ENCODE measurements at places on chromosomes 7 and 10. TPM values are rescaled to one million over a fixed set of nuclear protein-coding genes. Genes with fewer than 3 reads are reported as not detected.

DNA sequence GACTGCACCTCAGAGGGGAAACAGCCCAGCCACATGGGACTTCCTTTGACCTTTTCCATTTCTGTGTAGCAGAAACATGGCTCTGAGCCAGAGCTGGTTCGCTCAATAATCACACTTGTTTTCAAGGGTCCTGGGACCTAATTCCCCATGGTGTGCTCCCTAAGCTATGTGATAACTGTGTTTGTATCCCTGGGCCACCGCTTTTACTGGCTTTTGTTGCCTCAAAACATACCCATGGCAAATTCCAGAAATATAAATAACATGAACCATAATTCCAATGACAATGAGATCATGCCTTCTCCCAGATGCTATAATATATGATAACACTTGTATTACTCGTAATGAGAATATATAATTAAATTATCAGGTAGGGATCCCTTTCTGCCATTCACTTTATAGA lies 196.4 kb downstream of the GFRA1 start:
- no peaks in the 10 kb centered on the region for H3K4me1 ChIP-seq
- no peaks in the 10 kb centered on the region for H3K36me3 ChIP-seq
- no peaks in the 10 kb centered on the region for H3K27me3 ChIP-seq
- no peak overlapping the region for H3K4me3 ChIP-seq

GRCh38 chr10:79210672-79211071 lies 136.6 kb upstream of the PPIF start:
- H3K27ac ChIP-seq, result no peak overlapping the region
- peaks cover 100% of the 10 kb centered on the region for H3K36me3 ChIP-seq
- H3K4me3 ChIP-seq, result no peak overlapping the region
- H3K27me3 ChIP-seq, result no peaks in the 10 kb centered on the region
- DNase-seq, result no peak

- no peak overlapping the region for H3K27ac ChIP-seq
- no peak for DNase-seq
- no peaks in the 10 kb centered on the region for H3K4me1 ChIP-seq
- H3K36me3 ChIP-seq, result no peaks in the 10 kb centered on the region
- no peak overlapping the region for H3K4me3 ChIP-seq
- H3K27me3 ChIP-seq, result no peaks in the 10 kb centered on the region
These were observed 790.3 kb upstream of the KCND2 start for GRCh38 chr7:119482671-119483070.

DNA sequence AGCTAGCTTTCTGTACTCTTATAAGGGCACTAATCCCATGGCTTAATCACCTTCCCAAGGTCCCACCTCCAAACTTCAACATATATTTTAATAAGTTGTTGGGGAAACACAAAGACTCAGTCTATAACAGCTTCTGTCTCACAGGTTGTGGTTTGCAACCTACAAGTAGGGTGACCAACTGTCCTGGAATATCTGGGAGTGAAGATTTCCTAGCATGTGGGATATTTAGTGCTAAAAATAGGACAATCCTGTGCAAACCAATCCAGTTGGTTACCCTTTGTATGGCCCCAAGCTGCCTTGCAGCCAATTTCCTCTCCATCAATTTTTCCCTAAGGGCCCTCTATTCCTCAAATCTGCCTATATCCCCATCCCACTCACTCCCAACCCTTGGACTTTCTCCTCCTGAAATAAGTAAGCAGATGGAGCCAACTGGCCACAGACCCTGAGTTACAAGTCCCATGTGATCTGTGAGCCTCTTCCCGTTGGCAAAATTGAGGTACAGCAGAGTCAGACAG lies 82.3 kb downstream of the FAM13C start:
- no peaks in the 10 kb centered on the region for H3K36me3 ChIP-seq
- no peak for DNase-seq

DNA sequence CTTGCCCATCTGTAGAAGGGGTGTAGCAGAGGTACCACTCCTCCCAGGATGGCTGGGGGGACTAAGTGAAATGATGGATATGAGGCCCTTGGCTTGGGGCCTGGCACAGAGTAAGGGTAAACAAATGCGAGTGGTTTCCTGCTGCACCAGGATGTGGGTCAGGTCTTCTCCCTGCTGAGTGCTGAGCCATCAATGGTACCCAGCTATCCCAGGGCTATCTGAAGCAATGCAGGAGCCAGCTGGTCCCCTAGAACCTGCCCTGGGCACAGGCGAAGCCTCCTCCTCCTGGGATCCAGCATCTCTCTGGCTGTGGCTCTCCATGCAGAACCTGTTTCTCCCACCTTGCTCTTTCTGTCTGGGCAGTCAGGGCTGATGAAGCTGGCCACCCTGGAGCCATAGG lies 20.9 kb upstream of the GOLGA7B start:
- no peak overlapping the region for H3K4me3 ChIP-seq
- no peaks in the 10 kb centered on the region for H3K4me1 ChIP-seq
- H3K36me3 ChIP-seq, result no peaks in the 10 kb centered on the region
- no peaks in the 10 kb centered on the region for H3K27me3 ChIP-seq
- no peak overlapping the region for H3K27ac ChIP-seq

DNA sequence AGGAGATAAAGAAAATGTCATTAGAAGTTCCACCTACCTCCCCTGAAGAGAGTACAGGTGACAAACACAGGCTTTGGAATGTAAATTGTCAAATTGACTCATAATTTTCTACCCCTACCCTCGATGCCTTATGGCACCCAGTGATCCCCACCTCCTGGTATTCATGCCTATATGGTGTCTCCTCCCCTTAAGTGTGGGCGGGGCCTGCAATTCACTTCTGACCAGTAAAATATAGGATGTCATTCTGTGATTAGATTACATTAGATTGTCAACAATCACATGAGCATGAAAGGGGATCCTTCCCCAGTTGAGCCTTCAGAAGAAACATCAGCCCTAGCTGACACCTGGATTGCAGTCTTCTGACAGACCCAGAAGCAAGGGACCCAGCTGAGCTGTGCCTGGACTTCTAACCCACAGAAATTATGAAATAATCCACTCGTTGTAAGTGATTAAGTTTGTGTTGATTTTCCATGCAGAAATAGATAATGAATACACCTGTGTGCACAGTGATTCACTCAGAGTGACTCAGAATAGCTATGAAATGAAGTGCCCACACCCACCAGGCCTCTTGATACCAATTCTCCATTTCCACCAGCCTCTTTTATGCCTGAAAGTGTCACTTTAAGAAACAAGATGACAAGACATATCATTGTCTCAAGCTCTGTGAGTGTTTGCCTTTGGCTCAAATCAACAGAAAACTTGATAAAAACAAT lies 8.5 kb upstream of the SLC39A12 start:
- DNase-seq, result no peak
- H3K4me1 ChIP-seq, result no peaks in the 10 kb centered on the region
- no peaks in the 10 kb centered on the region for H3K36me3 ChIP-seq
- H3K4me3 ChIP-seq, result no peak overlapping the region

GRCh38 chr10:8721650-8722049 lies 667.2 kb downstream of the GATA3 start:
- H3K27ac ChIP-seq, result no peak overlapping the region
- no peak for DNase-seq
- no peaks in the 10 kb centered on the region for H3K36me3 ChIP-seq
- no peaks in the 10 kb centered on the region for H3K4me1 ChIP-seq

DNA sequence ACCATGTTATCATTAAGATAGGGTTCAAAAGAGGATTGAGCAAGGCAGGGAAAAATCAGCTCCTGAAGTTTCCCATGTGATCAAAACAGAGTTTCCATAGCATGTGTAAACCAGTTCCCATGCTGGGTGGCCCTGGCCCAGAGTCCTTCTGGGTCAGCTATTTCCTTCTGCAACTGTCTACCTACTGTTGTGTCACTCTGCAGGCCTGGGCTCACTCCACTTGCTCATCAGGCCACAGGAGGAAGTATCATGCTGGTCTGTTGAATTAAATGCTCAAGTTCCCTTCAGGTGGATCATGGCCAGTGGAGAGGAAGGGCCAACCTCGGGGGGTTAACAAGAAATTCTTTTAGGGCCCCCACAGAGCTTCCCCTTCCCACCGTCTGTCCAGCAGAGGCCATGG lies 104.7 kb downstream of the GFRA1 start:
- H3K36me3 ChIP-seq, result no peaks in the 10 kb centered on the region
- no peaks in the 10 kb centered on the region for H3K4me1 ChIP-seq
- no peak overlapping the region for H3K27ac ChIP-seq
- no peaks in the 10 kb centered on the region for H3K27me3 ChIP-seq
- no peak for DNase-seq
- H3K4me3 ChIP-seq, result no peak overlapping the region

- peaks cover 8% of the 10 kb centered on the region for H3K36me3 ChIP-seq
- no peak for DNase-seq
- H3K4me1 ChIP-seq, result no peaks in the 10 kb centered on the region
- no peak overlapping the region for H3K4me3 ChIP-seq
- H3K27me3 ChIP-seq, result no peaks in the 10 kb centered on the region
- H3K27ac ChIP-seq, result no peak overlapping the region
These were observed 88.7 kb downstream of the PHYHIPL start for GRCh38 chr10:59265141-59265540.

DNA sequence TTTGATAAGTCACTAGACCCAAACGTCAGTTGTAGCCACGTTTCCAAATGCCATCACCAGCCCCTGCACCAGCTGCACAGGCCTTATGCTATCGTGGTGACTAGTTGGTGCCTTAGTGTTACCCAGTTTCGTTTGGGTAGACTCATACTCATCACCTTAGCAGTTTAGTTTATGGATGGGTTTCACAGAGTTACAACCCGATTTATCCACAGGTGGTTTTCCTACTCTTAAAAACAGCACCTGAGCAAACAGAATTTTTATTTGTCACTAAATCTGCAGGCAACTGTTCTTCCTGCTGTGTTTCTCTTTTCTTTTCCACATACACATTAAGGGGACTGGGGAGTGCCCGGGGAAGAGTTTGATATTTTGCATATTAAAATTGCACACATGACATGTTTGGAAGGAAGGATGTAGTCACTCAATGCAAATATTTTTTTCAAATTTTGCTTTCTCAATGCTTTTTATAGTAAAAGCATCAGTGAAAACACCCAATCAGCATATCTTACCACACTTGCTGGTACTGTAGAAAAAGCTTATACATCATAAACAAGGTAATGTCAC lies 41.6 kb downstream of the PDSS1 start:
- H3K36me3 ChIP-seq, result peaks cover 9% of the 10 kb centered on the region
- H3K4me1 ChIP-seq, result peaks cover 2% of the 10 kb centered on the region
- DNase-seq, result no peak
- no peak overlapping the region for H3K4me3 ChIP-seq
- H3K27me3 ChIP-seq, result no peaks in the 10 kb centered on the region

GRCh38 chr10:30534465-30535144 lies 94.9 kb downstream of the LYZL2 start:
- H3K27me3 ChIP-seq, result no peaks in the 10 kb centered on the region
- no peaks in the 10 kb centered on the region for H3K4me1 ChIP-seq
- H3K36me3 ChIP-seq, result no peaks in the 10 kb centered on the region
- DNase-seq, result peak; percentile 90
- H3K4me3 ChIP-seq, result no peak overlapping the region

DNA sequence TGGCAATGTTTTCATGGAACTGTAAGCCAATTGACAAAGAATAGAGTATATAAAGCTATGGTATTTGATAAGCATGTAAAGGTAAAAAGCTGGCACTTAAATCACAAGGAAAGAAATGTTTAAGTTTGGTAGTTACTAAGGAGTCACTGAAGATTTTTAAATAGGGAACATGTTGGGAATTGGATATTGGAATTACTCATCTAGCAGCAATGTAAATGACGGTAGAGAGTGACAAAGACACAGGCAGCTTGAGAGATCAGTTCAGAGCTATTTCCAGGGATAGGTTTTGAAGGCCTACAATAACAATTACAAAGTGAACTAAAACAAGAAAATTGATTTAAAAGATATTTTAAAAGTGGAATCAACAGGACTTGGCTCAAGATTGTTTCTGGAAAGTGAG lies 36.8 kb downstream of the SP8 start:
- H3K36me3 ChIP-seq, result no peaks in the 10 kb centered on the region
- H3K4me3 ChIP-seq, result no peak overlapping the region
- H3K4me1 ChIP-seq, result no peaks in the 10 kb centered on the region
- no peak overlapping the region for H3K27ac ChIP-seq

DNA sequence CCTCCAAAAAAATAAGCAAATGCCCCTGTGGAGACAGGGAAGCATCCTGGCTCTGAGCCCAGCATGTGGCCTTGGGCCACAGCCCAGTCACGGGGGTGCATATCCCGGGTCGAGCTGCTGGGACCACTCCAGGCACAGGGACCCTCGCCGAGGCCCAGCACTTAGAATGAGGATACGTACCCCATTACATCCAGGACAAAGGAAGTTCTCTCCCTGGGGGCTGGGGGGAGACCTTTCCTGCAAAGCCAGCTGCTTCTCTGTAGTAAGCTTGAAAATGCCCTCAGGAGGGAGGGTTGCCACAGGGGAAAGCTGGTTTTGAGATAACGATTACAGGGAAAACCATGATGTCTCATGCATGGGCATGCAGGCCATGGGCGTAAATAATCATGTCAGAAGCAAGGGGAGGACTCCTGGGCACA lies 75.5 kb downstream of the HIPK2 start:
- H3K4me1 ChIP-seq, result peaks cover 48% of the 10 kb centered on the region
- peaks cover 17% of the 10 kb centered on the region for H3K36me3 ChIP-seq
- no peaks in the 10 kb centered on the region for H3K27me3 ChIP-seq
- H3K27ac ChIP-seq, result peak overlapping the region; percentile 66
- peak; percentile 34 for DNase-seq
- H3K4me3 ChIP-seq, result no peak overlapping the region

DNA sequence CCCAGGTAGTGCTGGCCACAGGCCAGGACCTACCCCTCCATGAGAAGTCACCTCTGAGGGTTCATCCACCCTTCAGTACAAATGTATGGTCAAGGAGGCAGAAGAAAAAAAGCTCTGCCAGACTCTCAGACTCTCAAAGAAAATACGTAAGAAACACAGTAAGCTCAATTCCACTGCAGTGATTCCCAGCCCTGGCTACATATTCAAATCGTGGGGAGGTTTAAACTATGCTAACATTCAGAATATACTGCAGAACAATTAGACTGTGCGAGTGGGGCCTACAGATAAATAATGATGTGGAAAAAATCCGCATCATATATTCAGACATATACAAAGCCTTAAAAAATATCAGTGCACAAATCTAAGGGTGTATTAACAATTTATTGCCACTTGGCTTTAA lies 162.6 kb downstream of the ATE1 start:
- no peaks in the 10 kb centered on the region for H3K4me1 ChIP-seq
- no peak overlapping the region for H3K27ac ChIP-seq
- H3K27me3 ChIP-seq, result no peaks in the 10 kb centered on the region
- DNase-seq, result no peak

Gene TAS2R4
- 3.7 TPM for total RNA-seq

Gene PNLIP
- not detected for total RNA-seq

Gene CFAP58
- 0.18 TPM for total RNA-seq

Gene ASAH2B
- not detected for total RNA-seq

Gene PAX4
- total RNA-seq, result not detected

Data from stomach (tissue), 19 donors.